ENCODE measurements at places on chromosomes 13 and 19. TPM values are rescaled to one million over a fixed set of nuclear protein-coding genes. Genes with fewer than 3 reads are reported as not detected.

DNA sequence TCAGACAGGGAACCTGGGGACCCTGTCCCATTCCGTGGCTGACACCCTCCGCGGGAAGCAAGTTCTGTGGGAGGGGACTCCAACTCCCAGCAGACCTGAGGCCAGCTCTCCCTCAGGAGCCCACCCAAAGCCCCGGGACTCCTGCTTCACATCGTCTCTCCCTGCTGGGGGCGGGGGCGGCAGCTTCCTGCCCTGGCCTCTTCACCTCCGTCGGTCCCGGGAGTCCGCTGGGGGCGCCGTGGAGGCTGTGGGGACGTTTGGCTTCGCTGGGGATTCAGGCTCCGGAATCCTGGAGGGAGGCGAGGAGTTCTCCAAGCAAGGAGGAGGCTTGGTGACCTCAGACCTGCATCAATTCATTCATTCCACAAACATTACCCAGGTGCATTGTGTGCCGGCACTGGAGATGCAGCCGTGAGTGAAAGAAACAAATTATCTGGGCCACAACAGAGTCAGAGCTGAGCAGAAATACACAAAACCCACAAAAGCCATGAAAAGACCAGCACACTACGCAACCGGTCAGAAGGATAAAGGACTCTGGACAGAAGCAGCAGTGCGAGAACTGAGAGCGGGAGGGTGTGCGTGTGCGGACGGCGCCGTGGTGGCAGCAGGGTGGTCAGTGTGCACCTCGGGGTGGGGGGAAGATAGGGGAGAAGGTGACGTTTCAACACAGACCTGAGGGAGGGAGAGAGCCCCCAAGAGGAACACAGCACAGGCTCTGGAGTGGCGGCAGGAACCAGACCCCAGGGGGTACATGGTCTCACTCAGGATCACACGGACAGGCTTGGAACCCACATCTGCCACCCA is 19.0 kb downstream of the EPS8L1 start:
- no peak for DNase-seq

- DNase-seq, result no peak
Measured at GRCh38 chr19:19461671-19462622, 53.4 kb downstream of the TSSK6 start.

- DNase-seq, result no peak
Measured at GRCh38 chr13:40819797-40820315, 30.4 kb downstream of the SLC25A15 start.

DNA sequence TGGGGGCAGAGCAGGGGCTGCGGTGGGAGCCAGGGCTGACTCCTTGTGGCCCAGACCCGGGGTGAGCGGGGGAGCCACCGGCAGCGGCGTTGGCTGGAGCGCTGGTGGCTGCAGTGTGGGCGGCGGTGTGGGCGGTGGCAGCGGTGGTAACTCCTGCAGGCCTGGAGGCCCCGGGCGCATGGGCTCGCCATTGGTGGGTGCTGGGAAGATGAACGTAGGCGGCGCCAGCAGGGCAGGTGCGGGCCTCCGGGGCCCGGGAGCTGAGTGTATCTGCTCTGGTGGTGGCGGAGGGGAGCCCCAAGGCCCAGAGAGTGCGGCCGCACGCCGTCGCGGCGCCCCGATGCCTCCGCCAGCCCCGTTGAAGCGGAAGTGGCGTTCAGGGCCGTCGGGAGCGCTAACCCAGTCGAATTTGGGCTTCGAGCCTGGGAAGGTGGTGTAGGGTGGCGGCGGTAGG is 2.0 kb downstream of the GGN start:
- DNase-seq, result no peak

DNA sequence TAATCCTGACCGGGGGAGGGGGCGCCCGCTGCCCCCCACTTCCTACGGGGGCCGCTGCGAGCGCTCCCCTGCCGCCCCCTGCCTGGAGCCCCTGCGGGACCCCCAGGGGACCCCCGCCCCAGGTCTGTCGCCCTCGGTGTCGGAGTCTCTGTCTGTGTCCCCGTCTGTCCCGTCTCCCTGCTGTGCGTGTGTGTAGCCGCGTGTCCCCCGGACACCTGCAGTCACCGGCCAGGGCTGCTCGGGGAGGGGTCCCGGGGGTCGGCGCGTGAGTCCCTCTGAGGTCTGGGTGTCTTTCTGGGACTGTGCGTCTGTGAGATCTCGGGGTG is 7.7 kb upstream of the NFIC start:
- DNase-seq, result no peak

DNA sequence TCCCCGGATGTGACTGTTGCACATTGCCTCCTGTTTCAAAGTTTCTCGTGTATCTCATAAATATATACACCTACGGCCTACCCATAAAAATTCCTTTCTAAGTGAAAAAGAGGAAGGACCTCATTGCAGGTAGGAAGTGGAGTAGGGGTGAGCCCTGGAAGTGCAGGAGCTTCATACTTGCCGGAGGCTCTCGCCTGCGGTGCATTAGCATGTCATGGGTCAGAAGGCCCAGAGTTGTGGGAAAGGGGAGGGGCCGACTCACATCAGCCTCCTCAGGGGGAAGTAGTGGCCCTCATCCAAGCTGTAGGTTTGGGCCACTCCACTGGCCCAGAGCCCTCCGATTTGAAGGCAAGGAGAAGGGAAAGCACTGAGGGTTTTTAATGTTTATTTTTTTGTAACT is 26.0 kb upstream of the IRS2 start:
- DNase-seq, result no peak

CEACAM8 gene
- total RNA-seq, result not detected

CLEC11A gene
- total RNA-seq, result 1.6 TPM

ZNF132 gene
- not detected for total RNA-seq

Data from Karpas-422 (cell line).